Epithelial cell of esophagus (primary cell): ENCODE measurements at places on chromosomes 11 and 22.

DNA sequence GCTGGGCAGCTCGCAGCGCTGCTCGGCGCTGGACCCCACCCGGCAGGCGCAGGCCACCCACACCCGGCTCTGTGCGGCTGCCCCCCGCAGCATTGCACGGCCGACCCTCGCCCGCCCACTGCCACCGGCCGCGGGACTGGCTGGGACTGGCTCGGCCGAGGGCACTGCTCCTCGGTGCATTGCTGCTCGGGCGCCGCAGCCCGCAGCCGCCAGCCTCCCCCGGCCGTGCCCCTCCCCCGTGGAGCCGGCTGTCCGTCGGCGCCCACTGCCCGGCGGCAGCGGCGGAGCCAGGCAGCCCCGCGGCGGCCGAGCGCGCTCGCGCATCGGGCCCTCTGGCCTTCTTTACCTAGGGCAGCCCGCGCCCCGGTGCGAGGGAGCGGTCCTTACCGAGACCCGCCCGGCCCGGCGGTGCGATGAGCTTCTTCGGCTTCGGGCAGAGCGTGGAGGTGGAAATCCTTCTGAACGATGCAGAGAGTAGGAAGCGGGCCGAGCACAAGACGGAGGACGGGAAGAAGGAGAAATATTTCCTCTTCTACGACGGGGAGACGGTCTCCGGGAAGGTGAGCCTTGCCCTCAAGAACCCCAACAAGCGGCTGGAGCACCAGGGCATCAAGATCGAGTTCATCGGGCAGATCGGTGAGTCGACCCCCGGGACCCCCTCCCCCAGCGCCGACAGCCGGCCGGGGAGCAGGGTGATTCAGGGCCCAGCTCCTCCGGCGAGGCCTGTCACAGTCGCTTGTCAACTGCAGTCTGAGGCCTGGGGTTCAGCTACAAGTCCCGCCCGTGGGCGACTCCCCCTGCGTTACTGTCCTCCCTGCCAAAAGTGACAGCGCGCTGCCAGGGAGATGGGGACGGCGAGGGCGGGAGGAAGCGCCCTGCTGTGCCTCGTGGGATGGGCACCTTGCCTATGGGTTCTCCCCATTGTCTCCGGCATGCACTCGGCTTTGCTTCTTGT, 516 bp downstream of the VPS26B start:
- DNase-seq: peak; percentile 33

GRCh38 chr22:45923835-45924234, 53.1 kb downstream of the WNT7B start:
- DNase-seq: no peak

- no peak for DNase-seq
Observed at GRCh38 chr11:61914471-61915171, 2.7 kb downstream of the RAB3IL1 start.

DNA sequence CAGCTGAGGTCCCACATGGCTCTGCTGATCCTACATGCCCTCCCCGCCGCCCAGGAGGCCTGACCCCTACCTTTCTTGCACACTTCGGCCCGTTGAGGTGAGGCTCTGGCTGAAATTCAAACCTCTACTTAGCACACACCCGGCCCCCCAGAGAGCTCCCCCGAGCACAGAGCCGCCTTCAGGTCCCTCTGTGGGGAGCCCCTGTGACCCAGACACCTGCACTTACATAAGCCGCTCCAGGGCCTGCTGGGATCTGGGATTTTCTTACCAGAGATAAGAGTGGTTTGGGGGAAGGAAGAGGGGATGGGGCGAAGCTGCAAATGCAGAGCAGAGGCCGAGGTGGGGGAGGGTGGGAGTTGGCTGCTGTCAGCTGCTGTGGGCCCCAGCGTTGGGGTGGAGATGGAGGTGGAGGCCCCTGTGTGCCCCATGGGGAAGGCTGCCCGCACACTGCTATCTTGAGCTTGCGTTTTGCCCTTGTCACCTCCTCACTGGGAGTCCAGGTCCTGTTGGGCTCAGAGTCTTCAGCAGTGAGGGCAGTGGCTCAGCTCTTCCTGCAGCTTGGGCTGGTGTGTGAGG, 30.6 kb downstream of the CAPN1 start:
- DNase-seq: no peak

GRCh38 chr22:22995166-22995565, 75.2 kb upstream of the GNAZ start:
- no peak for DNase-seq

DNA sequence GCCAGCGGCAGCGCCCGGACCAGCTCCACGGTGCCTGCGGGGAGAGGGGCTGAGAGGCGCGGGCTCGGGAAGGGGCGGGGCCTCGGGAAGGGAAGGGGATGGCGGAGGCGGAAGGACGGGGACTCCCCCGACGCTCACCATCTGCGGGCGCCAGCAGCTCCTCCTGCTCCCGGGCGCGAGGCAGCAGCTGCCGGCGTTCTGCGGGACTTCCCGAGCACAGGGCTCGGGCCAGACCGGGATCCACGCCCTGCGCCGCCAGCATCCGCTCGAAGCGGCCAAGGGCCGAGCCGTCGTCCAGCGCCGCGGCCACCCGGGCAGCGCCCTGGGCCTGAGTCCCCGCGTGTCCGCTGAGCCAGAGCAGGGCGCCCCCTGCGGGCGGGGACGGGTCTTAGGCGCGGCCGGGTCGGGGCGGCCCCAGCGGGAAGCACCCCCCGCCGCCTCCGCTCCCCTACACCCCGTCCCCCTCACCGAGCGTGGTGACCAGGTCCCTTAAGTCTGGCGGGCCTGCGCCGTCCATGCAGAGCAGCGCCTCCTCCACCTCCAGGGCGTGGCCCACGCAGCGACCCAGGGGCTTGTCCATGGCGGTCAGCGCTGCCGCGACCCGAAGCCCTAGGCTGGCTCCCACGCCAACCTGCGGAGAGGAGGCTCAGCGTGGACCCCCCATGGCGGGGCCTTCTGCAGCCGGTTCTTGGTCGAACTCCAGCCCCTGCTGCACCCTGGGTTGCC, 873 bp upstream of the SCO2 start:
- peak; percentile 78 for DNase-seq
